ENCODE measurements at places on chromosomes 4 and X.

DNA sequence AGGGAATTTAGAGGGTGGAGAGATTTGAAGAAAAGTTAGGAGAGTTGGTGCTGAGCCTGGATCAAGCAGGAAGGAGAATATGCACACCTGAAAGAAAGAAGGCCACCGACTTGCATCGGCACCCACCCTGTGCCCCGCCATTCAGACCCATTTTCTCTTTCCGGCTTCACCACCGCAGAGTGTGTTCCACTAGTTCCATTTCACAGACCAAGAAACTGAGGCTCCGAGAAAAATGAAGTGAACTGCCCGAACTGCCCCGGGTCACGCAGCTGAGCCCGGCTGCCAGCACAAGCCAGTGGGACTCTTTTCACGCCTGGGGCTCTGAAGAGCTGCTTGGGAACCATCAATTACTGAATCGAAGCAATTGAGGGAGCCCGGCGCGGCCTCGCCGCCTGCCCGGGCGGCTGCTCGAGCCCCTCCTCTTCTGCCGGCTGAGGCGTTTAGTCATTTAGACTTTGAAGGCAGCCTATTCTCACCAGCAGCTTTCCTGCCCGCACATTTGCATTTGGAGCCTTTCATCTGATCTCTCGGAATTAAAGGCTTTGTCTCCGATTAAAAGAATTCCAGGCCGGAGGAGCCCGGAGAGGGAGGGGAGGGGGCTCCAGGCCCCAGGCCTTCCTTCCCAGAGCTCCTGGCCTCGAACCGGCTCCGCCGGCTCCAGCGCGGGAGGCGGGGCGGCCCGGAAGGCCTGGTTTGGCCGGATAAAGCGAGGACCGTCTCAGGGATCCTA is 140.2 kb upstream of the PJA1 start:
- no peak for DNase-seq

- no peak for DNase-seq
Measured at GRCh38 chr4:8473920-8474590, 33.5 kb downstream of the TRMT44 start.

DNA sequence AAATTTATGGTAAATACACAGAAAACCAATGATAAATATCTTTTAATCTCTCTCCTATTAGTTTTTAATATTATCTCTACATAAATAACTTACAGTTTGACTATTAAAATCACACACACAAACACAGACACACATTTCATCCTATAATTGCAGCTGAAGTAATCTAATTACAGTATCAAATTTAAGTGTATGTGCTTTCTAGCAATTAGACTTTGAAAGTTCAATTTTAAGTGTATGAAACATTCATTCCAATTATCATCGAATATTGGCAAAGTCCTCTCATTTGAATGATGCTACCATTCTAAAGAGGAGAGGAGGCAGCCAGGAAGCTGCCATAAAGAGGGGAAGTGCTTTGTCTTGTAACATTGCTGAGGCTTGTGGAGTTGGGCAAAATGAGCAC is 221.2 kb upstream of the PABPC4L start:
- no peak for DNase-seq

DNA sequence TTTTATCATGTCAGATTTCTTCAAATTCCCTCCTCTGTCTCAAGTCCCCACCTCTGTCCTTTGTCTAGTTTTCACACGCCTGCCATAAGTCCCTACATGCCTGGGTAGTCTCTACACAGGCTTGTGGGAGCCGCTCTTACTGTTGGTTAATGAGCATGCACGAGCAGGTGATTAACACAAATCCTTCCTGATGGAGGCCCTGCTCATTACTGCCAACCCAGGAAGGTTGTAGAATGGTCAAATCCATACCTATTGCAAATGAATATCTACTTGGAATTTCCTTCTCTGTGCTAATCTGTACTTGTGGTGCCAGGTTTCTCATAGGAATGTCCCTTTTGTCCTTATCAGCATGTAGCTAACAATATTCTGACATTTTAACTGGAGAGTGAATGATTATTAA is 208.4 kb upstream of the HDX start:
- DNase-seq = no peak

GRCh38 chr4:37541956-37542355 is 144.2 kb downstream of the RELL1 start:
- no peak for DNase-seq

GRCh38 chrX:120468479-120468824 is 644 bp downstream of the LAMP2 start:
- no peak for DNase-seq

DNA sequence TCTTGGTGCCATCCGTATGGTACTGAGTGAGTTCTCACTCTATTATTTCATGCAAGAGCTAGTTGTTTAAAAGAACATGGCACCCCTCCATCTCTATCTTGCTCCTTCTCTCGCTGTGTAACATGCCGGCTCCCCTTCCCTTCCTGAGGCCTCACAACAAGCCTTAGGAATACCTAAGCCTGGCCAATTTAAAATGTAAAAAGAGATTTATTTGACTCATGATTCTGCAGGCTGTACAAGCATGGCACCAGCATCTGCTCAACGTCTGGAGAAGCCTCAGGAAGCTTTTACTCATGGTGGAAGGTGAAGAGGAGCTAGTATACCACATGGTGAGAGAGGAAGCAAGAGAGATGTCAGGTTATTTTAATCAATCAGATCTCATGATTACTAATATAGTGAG is 90.4 kb upstream of the NUDT10 start:
- DNase-seq = no peak

DNA sequence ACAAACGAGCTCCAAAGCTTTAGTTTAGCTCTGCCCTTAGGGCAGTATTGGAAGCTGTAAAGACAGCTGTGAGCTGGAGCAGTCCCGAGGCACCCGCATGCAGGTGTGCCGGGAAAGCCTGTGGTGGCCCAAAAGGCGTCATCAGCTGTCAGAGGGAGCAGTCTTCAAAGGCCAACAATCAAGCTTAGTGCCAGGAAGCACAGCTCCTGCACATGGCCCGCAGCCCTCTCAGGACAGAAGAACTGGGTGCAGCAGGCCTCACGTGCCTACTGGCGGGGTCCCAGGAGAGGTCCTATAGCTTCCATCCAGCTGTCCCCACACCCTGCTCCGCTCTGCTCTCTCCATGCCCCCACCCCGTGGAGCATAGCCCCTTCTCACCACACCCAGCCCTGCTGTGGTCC is 92.2 kb upstream of the TRIM2 start:
- DNase-seq = no peak

GRCh38 chr4:27020603-27021002 is 160.0 kb downstream of the STIM2 start:
- no peak for DNase-seq

DNA sequence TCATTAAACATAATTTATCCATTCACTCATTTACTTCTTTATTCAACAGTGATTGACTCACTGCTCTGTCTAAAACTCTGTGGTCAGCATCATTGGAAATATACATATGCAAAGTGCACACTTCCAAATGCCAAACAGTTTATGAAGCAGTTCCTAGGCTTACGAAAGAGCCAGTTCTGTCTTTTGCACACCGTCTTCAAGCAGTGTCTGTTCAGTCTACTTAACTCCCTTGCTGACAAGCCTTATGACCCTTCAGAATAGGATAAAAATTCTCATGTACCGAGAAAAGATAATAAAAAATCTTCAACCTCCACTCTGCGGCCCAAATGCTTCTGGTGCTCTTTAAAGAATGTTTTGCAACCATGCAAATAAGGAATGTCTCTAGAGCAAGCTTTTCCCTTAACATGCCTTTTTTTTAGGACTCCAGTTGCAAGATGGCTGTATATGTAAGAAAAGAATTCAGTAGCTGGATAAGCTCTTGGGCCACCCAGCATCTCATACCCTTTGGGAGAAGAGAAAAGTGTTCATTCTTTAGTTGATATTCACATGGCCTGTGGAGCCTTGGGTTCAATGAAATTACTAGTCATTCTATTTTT is 1037.0 kb upstream of the SLIT2 start:
- no peak for DNase-seq

GRCh38 chr4:1008840-1009541 is 2.4 kb upstream of the FGFRL1 start:
- no peak for DNase-seq

All from NCI-H1436 (cell line).